ENCODE measurements at places on chromosomes 4 and X. TPM values are rescaled to one million over a fixed set of nuclear protein-coding genes. Genes with fewer than 3 reads are reported as not detected.
A peak's percentile ranks its signal among the peaks of the same experiment; 100 is the strongest.

- peak; percentile 96 for DNase-seq
These were observed 95.8 kb downstream of the ATXN3L start for GRCh38 chrX:13223868-13224567.

- DNase-seq, result peak; percentile 31
These were observed at the start of gene KCNIP4 for GRCh38 chr4:21948347-21949072. KCNIP4 (minus strand) TSS chr4:21948772.

DNA sequence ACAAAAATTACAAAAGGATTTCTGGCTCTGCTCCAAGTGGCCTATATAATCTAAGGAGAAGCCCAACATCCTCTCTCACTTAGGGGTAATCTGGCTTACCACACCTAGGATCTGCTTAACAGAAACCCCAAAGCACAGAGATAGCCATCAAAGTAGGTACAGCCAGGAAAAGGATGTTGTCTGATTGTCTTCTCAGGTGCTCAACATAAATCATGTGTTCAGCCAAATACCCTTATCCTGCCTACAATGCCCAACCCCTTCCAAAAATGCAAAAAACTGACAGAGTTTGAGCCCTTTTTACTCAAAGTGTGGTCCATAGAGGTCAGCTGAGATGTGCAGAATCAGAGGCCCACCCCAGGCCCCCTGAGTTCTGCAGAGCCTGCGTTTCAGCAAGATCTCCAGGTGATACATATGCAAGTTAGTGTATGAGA, 53.9 kb downstream of the PPM1K start:
- DNase-seq, result no peak

GRCh38 chrX:124238268-124238667, 94.2 kb upstream of the TEX13D start:
- no peak for DNase-seq

- DNase-seq, result no peak
These were observed 60.6 kb downstream of the GSPT2 start for GRCh38 chrX:51803833-51804232.

DNA sequence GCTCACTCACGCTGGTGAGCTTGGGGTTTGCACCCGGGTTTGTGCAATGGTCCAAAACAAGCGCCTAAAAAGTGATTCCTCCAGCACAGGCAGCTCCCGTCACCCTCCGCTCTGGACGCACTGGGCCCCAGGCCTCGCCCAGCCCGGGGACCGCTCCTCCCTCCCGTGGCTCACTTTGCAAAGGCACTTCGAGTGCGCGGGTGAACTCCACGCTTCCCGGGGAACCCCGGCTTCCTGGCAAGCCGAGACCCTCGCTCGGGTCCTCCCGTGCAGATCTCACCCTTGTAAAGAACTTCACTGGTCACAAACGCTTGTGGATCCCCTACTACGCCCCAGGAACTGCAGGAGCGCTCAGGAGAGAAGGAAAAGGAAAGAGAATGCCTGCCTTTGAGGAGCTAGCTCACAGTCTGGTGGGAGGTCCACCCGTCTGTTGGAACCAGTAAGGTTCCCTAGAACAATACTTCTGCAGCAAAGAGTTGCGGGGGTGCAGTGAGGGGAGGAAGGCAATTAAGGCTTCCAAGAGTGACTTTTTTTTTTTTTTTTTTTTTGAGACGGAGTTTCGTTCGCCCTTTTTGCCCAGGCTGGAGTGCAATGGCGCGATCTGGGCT, at the start of gene CTPS2:
Gene CTPS2 (minus strand): TSS at position 122 of the 608 bp plus-strand sequence. CDS start 9,767 bp downstream, outside the sequence.
- DNase-seq, result peak; percentile 71

- no peak for DNase-seq
These were observed 1086.2 kb downstream of the STIM2 start for GRCh38 chr4:27946799-27947198.

DNA sequence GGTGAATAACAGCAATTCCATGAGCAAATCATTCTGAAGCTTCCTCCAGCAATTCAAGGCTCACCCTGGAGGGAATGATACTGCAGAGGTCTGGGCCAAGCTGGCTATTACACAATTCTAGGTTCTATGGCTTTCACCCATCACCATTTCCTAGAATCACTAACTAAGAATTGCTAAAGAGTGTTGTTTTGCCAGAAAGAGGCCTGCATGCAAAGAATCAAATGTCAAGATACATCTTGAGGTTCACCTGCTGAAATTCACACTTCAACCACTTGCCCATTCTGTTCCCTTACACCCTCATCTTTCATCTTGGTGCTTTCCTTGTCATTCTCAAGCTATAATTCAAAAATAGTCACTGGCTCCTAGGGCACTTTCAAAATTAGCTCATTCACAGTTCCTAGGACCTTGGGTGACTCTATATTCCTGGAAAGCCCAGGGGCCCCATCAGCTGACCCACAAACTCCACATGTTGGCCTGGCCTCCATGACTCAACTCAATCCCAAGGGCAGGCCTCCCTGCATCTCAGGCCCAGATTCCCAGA, 7.0 kb downstream of the APBB2 start:
- DNase-seq, result peak; percentile 70

DNA sequence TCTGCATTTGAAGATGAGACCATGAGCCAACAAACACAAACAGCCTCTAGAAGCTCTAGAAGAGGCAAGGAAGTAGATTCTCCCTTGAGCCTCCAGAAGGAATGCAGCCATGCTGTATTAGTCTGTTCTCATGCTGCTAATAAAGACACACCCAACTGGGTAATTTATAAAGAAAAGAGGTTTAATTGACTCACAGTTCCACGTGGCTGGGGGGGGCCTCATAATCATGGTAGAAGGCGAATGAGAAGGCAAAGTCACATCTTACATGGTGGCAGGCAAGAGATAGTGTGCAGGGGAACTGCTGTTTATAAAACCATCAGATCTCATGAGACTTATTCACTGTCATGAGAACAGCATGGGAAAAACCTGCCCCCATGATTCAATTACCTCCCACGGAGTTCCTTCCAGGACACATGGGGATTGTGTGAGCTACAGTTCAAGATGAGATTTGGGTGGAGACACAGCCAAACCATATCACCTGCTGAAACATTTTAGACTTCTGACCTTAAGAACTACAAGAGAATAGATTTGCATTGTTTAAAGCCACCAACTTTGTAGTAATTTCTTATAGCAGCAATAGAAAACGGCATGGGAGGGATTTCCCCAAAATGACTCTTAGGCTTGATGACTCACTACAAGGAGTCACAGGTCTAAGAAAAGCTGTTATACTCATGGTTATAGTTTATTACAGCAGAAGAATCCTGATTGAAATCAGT, 284.4 kb upstream of the SFRP2 start:
- DNase-seq, result peak; percentile 89

EFNB1 gene
- total RNA-seq, result 15.3 TPM

TDO2 gene
- total RNA-seq, result 5.7 TPM

PCDH10 gene
- total RNA-seq, result 7.9 TPM

KIF4A gene
- 42.8 TPM for total RNA-seq

GAGE12F gene
- not detected for total RNA-seq

CXorf49 gene
- total RNA-seq, result not detected

MORC4 gene
- total RNA-seq, result 12.5 TPM

RELL1 gene
- total RNA-seq, result 46.7 TPM

RXFP1 gene
- 0.25 TPM for total RNA-seq

PDE6B gene
- not detected for total RNA-seq

TEX13B gene
- not detected for total RNA-seq
